ENCODE measurements at places on chromosomes 13 and 19.

- peak; percentile 28 for DNase-seq
Measured at GRCh38 chr19:2699413-2700140, 2.9 kb downstream of the GNG7 start.

- peak; percentile 71 for DNase-seq
Measured at GRCh38 chr13:112893570-112894422, 75.2 kb upstream of the MCF2L start.

- DNase-seq, result peak; percentile 95
Measured at GRCh38 chr19:1266129-1266915, 2.8 kb upstream of the CIRBP start.

DNA sequence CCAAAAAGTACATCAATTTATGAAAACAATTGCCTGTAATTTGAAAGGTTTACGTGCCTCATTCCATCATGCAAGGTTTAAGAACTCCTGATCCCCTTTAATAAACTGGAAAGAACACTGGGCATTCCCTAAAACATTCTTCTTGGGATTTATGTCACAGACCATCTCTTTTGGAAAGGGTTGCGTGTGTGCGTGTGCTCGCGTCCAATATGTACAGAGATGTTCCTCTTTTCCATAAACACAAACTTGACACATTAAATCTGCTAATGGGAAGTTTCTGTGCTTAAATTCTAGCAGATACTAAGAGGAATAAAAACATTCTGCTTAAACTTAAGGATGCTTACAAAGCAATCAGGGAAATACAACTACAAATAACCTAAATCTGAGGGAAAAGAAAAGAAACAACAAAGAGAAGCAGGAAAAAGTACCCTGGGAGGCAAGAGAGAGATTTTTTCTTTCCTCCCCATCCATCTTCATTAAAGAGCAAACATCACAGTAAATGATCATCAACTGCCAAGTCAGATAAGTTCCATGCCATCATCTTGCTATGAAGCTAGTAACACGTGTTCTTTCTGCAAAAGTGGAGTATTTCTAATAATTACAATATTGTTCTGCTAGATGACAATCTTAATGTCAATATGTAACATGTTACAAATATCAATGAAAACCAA, 83.7 kb downstream of the STK24 start:
- DNase-seq, result no peak

DNA sequence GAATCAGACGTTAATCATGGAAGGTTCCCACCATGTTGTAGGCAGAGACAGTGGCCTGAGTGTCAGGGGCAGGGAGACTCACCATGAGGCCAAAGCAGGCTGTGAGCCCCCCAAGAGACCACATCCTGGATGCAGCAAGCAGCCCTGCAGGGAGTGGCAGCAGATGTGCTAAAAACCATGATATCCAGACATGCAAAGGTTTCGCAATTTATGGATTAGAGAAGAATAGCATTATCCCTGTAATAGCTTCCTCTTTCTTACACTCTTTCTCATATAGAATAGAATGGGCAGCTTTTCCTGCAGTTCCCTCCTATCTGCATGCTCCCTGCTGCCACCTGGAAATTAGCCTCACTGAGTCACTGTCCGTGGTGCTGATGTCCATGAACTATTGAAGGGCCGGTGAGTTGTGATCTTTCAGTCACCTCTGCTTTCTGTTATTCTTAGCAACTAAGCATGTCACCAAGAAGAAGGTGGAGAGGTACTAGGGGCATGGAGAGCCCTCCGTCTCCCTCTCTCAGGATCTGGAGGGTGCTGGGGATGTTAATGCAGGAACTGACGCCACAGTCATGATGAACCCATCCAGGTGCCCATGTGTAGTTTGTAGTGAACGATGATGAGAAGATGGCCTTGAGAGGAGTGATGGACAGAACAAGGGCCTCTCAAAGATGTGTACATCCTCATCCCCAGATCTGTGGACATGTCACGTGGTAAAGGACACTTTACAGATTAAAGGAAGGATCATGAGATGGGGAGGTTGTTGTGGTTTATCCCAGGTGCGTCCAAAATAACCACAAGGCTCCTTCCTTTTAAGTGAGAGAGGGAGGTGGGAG, 9.9 kb downstream of the CEACAM4 start:
- no peak for DNase-seq
